ENCODE measurements at places on chromosomes 16 and 17.

GRCh38 chr17:77716289-77716926 is 242.1 kb upstream of the TNRC6C start:
- DNase-seq, result no peak

- no peak for DNase-seq
These were observed 102.7 kb upstream of the NOL11 start for GRCh38 chr17:67615011-67615561.

- DNase-seq, result no peak
These were observed 308.1 kb upstream of the ZFHX3 start for GRCh38 chr16:73355981-73356380.

- no peak for DNase-seq
These were observed 16.6 kb downstream of the KRT9 start for GRCh38 chr17:41555105-41555887.

- no peak for DNase-seq
These were observed 204.6 kb downstream of the SLC39A11 start for GRCh38 chr17:72887917-72888316.
